ENCODE measurements at places on chromosomes 16 and 17.
A peak's percentile ranks its signal among the peaks of the same experiment; 100 is the strongest.

DNA sequence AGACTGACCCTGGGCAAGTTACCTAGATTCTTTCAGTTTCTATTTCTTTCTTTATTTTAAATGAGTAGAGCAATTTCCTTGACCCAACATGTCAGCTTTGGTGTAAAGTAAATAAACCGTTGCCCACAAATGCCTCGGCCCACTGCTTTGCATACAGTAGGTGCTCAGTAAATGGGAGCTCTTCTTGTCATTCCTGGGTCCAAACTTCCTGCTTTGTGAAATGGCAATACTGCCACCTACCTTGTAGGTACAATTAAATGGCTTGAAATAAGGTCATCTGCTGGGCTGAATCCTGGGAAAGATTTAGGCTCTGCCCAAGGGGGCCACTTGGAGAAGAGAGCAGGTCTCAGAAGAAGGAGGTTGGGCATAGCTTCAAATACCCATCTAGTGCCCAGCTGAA is 253.0 kb downstream of the HS3ST3B1 start:
- no peak for DNase-seq

- DNase-seq = peak; percentile 4
Observed at GRCh38 chr16:68396481-68396880, 51.8 kb downstream of the SMPD3 start.

- DNase-seq = no peak
Observed at GRCh38 chr16:50457423-50457822, 88.6 kb upstream of the BRD7 start.

GRCh38 chr17:39009581-39010001 is 42.4 kb upstream of the FBXO47 start:
- no peak for DNase-seq

GRCh38 chr16:65176603-65177002 is 54.7 kb upstream of the CDH11 start:
- DNase-seq = no peak

DNA sequence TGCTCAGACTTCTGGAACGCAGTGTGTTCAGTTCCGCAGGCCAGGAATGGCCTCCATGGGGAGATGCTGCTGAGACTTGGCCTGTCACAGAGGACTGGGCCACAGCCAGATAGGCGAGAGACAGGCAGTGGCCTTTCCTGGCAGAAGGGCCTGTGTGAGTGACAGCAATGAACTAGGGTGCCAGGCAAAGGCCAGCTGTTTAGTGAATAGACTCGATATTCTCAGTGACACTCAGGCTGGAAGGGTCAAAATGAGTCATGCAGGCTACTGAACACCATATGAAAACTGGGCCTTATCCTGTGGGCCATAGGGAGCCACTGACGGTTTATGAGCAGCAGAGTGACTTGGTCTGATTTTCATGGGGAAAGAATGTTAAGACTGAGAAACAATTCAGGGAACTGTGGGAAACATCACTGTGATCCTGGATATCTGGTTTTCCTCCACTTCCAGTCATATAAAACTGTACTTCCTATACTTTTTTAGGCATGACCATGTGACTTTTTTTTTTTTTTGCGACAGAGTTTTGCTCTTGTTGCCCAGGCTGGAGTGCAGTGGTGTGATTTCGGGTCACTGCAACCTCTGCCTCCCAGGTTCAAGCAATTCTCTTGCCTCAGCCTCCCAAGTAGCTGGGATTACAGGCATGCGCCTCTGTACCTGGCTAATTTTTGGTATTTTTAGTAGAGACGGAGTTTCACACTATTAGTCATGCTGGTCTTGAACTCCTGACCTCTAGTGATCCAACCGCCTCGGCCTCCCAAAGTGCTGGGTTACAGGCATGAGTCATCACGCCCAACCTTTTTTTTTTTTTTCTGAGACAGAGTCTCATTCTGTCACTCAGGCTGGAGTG is 5.2 kb upstream of the NUBP1 start:
- DNase-seq = peak; percentile 62

GRCh38 chr17:3890878-3891219 is 2.0 kb downstream of the CAMKK1 start:
- DNase-seq = no peak

Data from hypothalamus (tissue), 51 donors.